Stimulated activated CD4-positive, alpha-beta T cell treated with anti-CD3 and anti-CD28 coated beads, TNF-alpha, amount 100 ng/mL, for 4 hours (primary cell): ENCODE measurements at places on chromosomes 2 and 18.

GRCh38 chr2:16311521-16312440, 353.9 kb downstream of the CYRIA start:
- DNase-seq, result no peak

DNA sequence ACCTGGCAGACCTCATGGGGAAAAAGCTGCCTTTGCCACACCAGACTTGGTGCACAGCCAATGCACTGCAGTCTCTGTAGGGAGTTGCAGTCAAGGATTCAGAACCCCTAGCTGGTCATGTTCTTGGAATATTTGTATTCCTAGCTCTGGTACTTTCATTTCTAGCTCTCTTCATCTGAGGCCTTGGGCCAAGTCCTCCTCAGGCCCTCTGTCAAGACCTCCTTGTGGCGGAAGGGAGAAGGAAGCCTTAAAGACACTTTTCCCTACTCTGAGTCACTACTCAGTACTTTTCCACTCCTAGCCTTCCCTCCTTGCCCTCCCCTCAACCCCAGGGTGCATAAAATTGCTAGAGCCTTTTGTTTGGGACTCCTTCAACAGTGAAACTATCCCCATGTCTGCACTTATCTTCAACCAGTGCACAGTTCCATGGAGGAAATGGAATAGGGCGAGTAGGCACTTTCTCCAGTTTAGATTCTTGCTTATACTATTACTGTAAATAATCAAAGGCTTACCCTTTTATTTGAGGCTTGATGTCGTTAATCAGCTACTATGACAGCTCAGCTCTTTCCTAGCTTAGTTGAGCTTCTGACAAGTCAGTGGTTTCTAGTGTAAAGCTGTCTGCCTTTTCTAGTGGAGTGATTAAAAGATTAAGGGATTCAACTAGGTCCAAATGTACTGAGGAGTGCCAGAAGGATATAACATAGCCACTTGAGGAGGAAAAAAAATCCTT, 15.8 kb downstream of the M1AP start:
- DNase-seq, result no peak

DNA sequence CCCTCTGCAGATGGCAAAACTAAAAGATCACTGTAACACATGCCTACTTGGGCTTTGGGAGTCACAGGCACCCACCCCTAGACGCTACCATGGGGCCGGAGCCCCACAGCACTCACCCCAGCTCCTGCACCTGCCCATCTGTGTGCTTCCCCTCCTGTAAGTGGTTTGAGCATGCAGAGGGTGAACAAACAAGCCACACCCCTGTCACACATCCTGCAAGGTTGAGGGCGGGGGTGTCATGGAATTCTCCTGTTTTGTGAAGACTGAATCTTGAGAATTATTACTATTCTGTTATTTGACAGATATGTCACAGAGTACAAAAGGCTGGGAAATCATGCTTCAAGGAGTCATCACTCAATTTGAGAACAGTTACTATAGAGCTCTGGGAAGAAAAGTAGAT, 60.9 kb downstream of the RFTN2 start:
- DNase-seq, result no peak

GRCh38 chr18:6659963-6660725, 69.4 kb upstream of the ARHGAP28 start:
- no peak for DNase-seq

GRCh38 chr2:205714058-205714776, 31.9 kb downstream of the NRP2 start:
- DNase-seq, result no peak

DNA sequence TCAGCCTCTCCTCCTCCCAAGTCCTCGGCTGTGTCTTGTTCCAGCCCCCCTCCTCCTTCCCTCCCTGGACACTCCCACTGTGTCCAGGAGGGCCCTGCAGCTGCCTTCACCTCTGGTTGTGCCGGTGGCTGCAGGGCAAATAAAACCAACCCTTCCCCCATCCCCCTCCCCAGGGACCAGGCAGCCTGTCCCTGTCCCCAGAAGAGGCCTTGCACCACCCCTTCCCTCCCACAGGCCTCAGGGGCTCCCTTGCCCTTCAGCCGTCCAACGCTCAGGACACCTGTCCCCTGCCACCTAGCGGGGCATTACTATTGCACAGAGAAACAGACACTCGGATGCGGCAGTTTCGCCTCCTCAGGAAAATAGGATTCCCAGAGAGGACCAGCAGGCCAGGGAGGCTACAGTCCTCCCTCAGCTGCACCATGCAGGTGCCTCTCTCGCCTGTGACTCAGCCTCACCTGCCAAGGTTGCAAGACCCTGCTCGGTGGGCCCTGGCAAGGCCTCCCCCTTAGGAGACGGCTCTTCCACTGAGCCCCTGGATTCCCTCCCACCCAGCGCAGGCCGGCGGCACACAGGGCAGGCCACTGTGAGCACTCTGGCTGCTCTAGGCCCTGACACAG, 5.5 kb upstream of the GPC1 start:
- DNase-seq, result no peak

GRCh38 chr2:126793885-126794613, 104.6 kb upstream of the TEX51 start:
- DNase-seq, result no peak

DNA sequence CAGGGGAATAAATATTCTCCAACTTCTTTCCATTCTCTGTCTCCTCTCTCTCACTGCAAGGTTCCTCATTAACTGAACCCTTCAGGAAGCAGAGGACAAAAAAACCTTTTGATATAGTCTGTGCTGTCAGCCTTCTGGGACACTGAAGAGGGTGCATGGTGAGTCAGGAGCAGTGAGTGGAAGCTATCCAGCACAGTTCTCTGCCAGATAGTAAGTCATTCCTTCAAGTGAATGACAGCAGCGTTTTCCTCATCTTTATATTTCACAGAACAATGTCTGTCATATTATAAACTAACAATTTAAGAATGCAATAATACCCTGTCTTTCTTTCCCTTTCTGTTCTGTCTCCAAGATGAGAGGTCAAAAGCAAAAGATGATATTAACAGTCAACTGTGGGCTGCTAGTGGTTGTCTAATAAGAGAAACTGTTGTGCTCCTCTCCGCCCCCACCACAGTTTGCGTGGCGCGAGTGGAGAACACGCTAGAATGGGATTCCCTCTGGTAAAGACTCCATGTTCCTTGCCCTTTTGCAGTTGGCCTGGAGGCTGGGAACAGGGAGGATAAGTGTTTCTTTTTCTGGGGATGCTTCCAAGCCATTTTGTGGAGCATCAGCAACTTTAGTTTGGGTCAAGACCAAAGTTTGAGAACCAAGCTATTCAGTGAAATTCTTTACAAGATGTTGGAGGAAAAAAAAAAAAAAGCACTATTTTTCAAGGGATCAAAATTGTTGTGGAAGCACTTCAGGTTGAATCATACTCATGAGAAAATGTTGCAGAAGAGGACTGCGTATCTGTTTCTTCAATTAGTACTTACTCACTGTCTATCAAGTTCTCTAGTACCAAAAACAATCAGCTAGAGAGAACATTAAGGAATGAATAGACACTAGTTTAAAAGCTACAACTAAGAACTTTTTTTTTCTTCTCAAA, 430.2 kb downstream of the SETBP1 start:
- no peak for DNase-seq

GRCh38 chr2:42928161-42928691, 135.8 kb upstream of the HAAO start:
- DNase-seq, result no peak

- DNase-seq, result no peak
Measured at GRCh38 chr2:145841973-145842372, 1322.1 kb upstream of the ZEB2 start.

DNA sequence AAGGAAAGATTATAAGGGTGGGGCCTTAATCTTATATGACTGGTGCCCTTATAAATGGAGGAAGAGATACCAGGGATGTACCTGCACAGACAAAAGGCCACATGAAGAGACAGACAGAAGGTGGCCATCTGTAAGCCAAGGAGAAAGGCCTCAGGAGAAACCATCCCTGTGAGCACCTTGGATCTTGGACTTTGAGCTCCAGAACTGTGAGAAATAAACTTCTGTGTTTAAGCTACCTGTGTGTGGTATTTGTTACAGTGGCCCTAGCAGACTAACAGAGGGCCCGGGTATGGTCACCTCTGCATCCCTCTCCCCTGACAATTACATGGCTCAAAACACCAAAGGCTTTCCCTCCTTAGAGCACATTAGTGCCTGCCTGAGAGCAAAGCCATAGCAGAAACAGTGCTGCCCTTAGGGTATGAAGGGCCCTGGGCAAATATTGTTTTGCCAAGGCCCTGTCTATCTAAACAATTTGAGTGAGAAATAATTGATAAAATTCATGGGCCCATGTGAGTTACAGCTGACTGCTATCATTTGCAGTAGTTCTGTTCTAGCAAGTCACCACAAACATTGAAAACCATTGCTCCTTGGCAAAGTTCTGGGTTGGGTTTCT, 109.3 kb upstream of the MYCN start:
- no peak for DNase-seq

DNA sequence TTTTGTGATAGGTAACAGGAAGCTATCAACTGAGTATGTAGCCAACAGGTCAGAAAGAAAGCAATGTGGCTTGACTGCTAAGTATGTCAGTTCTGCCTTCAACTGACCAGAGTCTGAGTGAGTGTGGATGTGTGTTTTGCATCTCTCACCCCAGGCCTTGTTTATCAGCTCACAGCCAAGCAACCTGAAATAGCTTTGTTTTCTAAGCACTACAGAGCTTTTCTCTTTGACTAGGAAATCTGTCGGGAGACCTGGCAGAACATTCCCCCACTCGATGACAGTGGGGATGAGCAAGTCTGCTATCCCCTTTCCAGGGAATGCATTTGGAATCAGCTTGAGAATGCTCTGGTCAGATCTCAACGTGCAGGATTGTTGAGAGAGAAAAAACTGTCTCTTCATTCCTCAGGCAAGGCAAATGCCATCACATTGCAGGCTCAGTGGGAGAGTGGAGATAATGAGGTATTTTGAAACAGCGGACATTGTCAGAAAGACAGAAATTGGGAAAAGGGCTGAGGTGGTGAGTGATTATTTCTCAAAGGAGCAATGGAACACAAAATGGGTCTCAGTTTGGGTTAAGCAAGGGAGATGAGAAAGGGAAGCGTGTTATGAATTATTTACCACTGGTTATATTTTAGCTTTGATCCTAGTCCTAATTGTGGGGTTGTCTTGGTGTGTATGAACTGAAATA, 233.8 kb upstream of the PIK3C3 start:
- no peak for DNase-seq
